ENCODE measurements at places on chromosomes 7 and 10.
A peak's percentile ranks its signal among the peaks of the same experiment; 100 is the strongest.

GRCh38 chr7:33905389-33906032 lies at the start of gene BMPER:
BMPER (plus strand) TSS chr7:33905539; CDS start chr7:33905614, 75 bp downstream.
- H3K27me3 ChIP-seq, result peaks cover 8% of the 10 kb centered on the region
- no peaks in the 10 kb centered on the region for H3K36me3 ChIP-seq
- peak within 1 kb of the TSS; percentile 57 for H3K4me3 ChIP-seq

DNA sequence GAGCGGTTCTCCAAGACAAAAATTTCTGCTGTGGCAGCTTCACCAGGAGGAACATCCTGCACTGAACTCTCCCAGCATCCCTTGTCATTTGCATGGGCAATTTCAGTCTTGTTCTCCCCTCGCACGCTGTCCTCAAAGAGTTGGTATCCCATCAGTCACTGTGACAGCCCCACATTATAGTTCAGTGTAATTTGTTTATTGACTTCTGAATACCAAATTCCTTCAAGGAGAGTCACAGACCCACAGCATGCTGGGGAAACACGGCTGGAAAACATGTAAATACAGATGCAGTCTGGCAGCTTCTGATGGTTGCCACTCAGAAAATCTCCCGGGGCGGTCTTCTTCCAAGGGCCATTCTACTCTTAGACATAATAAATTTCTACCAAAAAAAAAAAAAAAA lies 151.0 kb upstream of the NEBL start:
- H3K4me3 ChIP-seq, result no peak overlapping the region
- H3K4me1 ChIP-seq, result no peaks in the 10 kb centered on the region
- H3K27ac ChIP-seq, result no peak overlapping the region

DNA sequence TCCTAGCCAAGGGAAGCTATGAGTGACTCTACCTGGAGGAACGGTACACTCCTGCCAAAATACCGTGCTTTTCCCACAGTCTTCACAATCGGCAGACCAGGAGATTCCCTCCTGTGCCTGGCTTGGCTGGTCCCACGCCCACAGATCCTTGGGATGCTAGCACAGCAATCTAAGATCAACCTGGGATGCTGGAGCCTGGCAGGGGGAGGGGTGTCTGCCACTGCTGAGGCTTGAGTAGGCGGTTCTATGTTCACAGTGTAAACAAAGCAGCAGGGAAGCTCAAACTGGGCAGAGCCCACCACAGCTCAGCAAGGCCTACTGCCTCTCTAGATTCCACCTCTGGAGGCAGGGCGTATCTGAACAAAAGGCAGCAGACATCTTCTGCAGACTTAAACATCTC lies 295.3 kb downstream of the ELMO1 start:
- H3K4me3 ChIP-seq, result no peak overlapping the region
- no peak for DNase-seq
- no peaks in the 10 kb centered on the region for H3K27me3 ChIP-seq
- H3K27ac ChIP-seq, result no peak overlapping the region

- DNase-seq, result peak; percentile 63
- no peaks in the 10 kb centered on the region for H3K36me3 ChIP-seq
- peaks cover 2% of the 10 kb centered on the region for H3K4me1 ChIP-seq
- H3K27ac ChIP-seq, result peak overlapping the region; percentile 97
Observed at GRCh38 chr7:156892081-156892800, 742 bp downstream of the LMBR1 start.

- peaks cover 8% of the 10 kb centered on the region for H3K4me1 ChIP-seq
- DNase-seq, result no peak
- H3K4me3 ChIP-seq, result no peak overlapping the region
- no peaks in the 10 kb centered on the region for H3K27me3 ChIP-seq
- H3K27ac ChIP-seq, result no peak overlapping the region
Observed at GRCh38 chr7:149767068-149767467, 6.3 kb downstream of the ZNF467 start.

- DNase-seq, result no peak
- no peak overlapping the region for H3K4me3 ChIP-seq
- H3K27ac ChIP-seq, result no peak overlapping the region
- H3K27me3 ChIP-seq, result no peaks in the 10 kb centered on the region
- H3K4me1 ChIP-seq, result no peaks in the 10 kb centered on the region
Observed at GRCh38 chr7:148609045-148609725, 18.6 kb downstream of the C7orf33 start.
